KBM-7 (cell line): ENCODE measurements at places on chromosomes 7 and 10.
A peak's percentile ranks its signal among the peaks of the same experiment; 100 is the strongest.

- peak; percentile 93 for DNase-seq
Measured at GRCh38 chr10:8133146-8133545, 78.7 kb downstream of the GATA3 start.

DNA sequence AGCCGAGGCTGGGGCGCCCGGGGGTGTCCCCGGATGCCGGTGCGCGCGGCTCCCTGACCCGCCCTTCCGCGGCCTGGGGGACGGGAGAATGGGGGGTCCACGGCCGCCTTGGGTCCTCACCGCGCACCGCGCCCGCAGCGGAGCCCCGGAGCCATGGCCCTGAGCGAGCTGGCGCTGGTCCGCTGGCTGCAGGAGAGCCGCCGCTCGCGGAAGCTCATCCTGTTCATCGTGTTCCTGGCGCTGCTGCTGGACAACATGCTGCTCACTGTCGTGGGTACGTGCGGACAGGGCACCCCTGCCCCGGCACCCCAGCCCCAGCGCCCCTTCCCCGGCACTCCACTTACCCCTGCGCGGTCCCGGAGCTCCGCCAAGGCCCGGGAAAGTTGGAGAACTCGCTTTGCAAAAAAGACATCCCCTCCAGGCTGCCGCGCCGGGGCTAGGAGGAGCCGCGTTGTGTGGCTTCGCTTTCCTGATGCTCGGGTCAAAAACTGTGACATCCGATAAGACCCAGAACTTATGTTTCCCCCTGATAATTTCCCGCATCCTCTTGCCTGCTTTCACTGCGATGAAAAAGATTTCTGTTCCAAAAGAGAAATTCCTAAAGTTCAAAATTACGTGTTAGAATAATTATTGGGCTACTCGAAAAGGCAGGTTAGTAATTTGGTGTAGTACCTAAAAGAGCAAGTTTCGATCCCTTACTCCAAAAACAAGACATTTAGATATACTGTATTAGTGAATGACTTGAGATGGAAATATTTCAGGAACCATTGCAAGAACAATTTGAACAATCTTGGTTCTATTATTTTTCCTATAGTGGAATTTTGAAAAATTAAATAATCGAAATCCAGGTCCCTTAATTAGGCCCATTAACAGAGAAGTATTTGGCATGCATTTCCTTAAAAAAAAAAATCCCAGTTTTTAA lies 888 bp downstream of the SLC18A2 start:
- DNase-seq: no peak

GRCh38 chr10:7184660-7185366 lies 226.0 kb downstream of the SFMBT2 start:
- DNase-seq: peak; percentile 90

DNA sequence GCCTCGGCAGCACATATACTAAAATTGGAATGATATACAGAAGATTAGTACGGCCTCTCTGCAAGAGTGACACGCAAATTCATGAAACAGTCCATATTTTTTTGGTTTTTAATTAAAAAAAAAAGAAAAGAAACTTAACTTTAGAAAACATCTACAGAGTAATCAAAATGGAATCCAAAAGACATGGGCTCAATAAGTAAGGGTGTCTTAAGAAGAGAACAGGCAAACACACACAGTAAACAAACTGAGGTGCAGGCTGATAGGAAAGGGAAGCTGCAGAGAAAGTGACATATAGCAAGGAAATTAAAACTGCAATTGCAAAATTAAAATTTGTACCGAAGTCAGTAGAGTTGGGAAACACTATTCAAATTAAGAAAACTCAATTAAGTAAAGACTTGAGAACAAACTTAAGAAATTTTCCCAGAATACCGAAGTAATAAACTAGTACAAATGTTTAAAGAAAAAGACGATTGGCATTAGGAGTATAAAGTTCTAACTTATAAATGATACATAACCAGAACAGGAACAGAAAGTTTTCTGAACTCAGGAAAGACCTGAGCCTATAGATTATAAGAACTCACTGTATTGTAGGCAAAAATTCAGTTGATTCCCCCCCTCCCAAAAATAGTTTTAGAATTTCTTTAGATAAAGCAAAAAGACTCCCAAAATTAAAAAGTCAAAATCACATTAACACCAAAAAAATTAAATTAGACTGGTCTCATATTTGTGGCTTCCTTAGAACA lies 16.3 kb downstream of the MTPN start:
- no peak for DNase-seq

DNA sequence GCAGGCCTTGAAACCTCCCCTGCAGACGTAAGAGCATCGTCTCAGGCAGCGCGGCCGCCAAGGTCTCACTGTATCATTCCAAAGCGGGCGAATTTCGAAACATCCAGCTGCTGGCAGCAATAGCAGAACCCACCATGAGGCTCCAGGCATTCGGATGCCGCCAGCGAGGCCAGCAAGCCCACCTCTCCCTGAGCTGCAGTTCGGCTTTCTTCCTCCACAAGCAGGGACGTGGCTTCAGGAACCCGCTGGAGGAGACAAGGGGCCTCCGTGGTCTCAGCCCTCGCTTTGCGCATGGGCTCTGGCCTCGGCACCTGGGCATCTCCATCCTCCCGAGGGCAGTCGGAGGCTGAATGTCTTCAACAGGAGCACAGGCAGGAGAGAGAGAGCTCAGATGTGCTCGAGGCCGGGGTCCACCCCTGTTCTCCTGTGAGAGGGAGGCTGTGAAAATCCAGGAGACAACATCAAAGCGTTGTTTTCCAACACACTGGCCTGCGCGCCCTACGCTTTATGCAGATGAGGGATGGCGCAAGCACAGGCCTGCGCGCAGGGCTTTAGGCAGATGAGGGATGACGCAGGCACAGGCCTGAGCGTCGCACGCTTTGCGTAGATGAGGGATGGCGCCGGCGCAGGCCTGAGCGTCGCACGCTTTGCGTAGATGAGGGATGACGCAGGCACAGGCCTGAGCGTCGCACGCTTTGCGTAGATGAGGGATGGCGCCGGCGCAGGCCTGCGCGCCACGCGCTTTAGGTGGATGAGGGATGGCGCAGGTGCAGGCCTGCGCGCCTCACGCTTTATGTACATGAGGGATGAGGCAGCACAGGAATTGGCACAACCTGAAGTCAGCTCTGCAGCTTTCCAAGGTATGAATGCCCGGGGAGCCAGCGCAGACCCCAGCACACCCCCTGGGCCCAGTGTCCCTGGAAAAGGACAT lies 103.2 kb downstream of the WDR37 start:
- no peak for DNase-seq

GRCh38 chr10:86899670-86900276 lies 57.6 kb downstream of the MMRN2 start:
- peak; percentile 65 for DNase-seq

- DNase-seq: no peak
Measured at GRCh38 chr10:131560166-131560565, 248.6 kb upstream of the TCERG1L start.
